ENCODE measurements at places on chromosomes 1 and 21.

DNA sequence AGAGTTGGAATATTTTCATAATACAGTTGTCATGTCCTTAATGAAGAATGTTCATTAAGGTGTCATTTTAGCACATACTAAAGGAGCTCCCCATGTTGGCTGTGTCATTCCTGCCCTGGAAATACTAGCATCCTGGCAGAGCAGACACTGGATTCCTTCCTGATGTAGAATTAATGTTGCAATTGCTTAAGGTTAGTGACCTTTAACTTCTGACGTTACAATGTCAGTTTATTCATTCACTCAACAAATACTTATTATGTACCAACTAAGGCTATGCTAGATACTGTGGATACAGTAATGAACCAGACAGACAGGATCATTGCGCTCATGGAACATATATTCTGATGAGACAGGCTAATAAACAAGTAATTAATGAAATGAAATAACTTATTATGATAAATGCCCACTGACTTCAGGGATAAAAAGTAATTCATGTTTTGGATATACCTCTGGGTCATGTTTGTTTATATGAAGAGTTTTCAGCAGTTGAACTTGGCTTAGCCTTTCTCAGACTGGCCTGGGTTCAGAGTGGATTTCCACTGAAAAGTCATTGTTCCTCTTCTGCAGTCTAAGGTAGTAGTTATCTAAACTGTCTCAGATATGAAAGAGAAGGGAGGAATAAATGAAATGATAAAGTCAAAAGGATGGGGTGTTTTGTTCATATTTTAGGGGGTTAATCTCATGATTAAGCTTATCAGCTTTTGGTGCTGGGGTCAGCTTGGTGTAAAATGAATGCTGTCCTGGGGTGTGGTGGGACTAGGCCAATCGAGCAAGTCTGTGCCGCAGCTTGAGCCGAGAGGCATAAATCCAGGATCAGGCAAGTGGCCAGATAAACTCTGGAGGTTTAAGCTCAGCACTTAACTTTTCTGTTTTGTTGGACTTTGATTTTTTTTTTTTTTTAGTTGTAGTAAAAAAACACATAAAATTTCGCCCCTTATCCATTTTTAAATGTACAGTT is 43.3 kb upstream of the KCNQ4 start:
- DNase-seq: no peak

GRCh38 chr21:27734146-27734545 is 767.3 kb upstream of the ADAMTS5 start:
- no peak for DNase-seq

DNA sequence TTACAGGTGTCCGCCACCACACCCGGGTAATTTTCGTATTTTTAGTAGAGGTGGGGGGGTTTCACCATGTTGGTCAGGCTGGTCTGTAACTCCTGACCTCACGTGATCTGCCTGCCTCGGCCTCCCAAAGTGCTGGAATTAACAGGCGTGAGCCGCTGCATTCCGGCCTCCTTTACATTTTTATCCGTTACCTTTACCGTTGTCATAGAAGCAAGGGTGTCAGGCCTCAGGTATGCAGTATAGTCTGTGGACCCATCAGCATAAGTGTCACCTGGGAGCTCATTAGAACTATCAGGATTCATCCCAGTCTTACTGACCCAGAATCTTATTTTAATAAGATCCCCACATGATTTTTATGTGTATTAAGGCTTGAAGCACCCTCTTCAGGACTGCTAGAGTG is 5.4 kb downstream of the CDC42 start:
- no peak for DNase-seq

DNA sequence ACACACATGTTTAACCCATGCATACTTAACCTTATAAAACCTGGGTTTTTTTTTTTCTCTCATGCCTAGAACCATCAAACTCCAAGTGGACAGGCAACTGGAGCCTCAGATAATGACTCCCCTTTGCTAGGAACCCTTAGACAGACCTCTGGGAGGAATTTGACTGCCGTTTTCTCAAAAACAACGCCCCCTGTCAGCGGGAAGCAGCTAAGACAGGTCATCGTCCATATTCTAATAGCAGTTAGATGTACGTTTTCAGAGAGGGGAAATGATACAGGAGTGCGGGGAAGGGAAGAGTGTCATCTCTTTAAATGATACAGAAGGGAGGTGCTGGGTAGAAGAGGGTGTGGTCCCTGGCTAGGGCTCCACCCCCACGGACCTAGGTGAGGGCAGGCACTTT is 34.7 kb downstream of the LRRC3 start:
- no peak for DNase-seq

DNA sequence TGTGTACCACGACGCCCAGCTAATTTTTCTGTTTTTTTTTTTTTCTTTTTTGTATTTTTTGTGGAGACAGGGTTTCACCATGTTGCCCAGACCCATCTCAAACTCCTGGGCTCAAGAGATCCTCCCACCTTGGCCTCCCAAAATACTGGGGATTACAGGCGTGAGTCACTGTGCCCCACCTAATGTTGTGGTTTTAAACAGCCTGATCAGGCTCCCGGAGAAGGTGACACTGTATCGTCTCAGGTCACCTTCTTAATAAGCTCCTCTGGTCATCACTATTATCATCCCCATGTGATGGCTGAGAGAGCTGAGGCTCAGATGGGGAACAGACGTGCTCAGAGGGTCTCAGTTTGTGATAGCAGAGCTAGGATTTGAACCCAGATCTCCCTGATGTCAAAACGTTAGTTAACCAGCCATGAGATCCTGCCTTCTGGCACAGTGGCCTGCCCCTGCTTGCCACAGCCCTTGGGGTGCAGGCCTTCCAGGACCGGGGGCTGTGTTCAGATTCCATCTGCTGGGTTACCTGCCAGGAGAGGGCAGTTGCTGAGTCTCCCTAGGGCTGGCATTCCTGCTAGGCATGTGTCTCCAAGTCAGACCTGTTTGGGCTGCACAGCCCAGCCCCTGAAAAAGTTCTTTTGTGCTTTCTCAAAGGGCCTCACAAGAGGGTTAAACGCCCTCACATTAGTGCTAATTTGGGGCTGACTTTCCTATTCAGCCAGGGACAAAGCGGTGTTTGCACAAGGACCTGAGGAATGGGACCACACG is 32.7 kb upstream of the GRHL3 start:
- DNase-seq: no peak

- DNase-seq: no peak
Observed at GRCh38 chr1:185156288-185156853, 382 bp downstream of the TRMT1L start.

- DNase-seq: no peak
Observed at GRCh38 chr1:244757091-244757939, 78.1 kb upstream of the COX20 start.

DNA sequence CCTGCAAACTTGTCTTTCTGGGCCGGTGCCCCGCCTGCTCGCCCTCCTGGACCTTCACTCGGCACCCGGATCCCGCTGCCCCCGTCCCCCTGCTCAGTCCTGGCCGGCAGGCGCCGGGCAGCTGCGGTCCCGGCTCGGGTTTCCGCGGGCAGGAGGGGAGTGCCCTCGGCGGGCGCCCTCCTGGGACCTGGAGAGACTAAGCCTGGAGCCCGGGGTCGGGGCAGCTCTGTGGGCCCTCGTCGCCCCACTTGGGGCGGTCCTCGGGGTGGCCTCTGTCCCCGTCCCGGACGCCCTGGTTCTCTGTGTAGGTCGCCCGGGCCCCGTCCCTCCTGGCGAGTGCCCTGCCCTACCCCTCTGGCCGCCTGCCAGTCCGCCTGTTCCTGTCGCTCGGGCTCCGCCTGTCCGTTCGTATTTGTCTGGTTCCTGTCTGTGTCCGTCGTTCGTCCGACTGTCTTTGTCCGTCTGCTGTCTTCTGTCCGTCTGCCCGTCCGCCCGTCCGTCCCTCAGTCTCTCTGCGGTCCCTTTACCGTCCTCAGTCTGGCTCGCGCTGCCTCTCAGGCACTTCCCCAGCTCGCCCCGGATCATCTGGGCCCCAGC is 490 bp downstream of the SERINC2 start:
- DNase-seq: no peak

GRCh38 chr1:106548726-106549125 is 507.7 kb upstream of the PRMT6 start:
- no peak for DNase-seq

DNA sequence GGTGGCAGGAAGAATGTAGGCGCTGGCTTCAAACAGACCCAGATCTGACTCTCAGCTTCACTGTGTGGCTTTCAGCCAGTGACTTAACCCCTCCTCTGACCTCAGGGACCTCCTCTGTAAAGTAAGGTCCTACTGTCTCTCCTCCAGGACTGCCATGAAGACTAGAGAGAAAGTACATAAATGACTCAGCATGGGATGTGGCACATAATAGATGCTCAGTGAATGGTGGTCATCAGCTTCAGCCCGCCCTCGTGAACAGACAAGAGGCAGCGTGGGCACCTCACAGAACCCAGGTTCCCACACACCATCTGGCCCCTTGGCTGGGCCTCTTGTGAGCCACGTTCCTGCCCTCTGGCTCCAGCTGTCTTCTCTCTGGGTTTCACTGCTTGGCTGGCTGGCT is 126.0 kb downstream of the SYF2 start:
- DNase-seq: no peak

- no peak for DNase-seq
Observed at GRCh38 chr1:3902571-3903091, 2.6 kb upstream of the C1orf174 start.

- no peak for DNase-seq
Observed at GRCh38 chr1:73593804-73594203, 604.2 kb downstream of the LRRIQ3 start.

- DNase-seq: no peak
Observed at GRCh38 chr1:49416758-49417157, 607.0 kb downstream of the AGBL4 start.

GRCh38 chr1:115452600-115453329 is 114.7 kb upstream of the NGF start:
- DNase-seq: no peak

GRCh38 chr21:31403596-31404333 is 59.7 kb upstream of the TIAM1 start:
- no peak for DNase-seq

DNA sequence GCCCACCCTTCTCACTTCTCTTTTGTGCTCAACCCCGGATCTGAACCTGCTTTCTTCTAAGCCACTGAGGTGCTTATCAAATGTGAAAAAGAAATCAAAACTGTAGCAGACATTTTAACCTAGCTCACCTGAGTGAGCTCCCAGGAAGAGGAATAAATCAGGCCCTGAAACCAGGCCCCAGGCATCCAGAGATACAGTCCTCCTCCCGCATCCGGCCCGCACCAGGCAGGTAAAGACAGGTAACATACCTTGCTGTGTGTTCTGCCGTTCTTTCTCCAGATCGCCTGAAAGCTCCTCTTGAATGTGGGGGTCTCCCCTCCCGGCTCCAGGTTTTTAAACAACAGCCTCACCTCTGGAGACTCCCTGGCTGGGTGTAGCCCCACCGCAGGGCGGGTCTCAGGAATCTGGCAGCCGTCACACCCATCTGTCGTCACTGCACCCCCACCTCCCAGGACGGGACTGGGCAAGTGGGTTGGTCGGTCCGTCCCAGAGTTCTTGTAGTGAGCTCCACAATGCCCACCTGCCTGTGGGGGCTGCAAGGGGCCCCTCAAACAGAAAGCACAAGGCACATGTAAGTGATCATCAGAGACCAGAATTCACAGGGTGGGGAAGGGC is at the start of gene LAMB3:
Gene LAMB3 (minus strand): TSS at position 305 of the 615 bp plus-strand sequence. CDS start 1,481 bp downstream, outside the sequence.
- no peak for DNase-seq

DNA sequence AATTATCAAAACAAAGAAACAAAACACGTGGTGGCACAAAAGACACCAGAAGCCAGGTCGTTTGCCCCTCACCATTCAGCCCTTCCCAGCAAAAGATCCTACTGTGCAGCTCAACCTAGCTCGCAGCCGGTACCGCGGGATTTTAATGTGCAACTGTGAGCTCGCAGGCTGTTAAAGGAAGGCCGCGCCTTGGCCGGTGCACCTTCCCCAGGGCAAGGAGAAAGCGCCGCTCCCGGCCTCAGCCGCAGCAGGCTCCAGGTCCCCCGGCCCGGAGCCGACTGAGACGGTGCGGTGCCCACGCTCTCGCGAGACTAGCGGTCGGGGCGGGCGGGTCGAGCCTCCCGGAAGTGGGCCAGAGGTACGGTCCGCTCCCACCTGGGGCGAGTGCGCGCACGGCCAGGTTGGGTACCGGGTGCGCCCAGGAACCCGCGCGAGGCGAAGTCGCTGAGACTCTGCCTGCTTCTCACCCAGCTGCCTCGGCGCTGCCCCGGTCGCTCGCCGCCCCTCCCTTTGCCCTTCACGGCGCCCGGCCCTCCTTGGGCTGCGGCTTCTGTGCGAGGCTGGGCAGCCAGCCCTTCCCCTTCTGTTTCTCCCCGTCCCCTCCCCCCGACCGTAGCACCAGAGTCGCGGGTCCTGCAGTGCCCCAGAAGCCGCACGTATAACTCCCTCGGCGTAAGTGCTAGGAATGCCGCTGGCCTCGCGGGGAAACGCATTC is at the start of gene AGL:
Gene AGL (plus strand): TSS at position 618 of the 715 bp plus-strand sequence. CDS start 682 bp downstream, outside the sequence.
- no peak for DNase-seq

GRCh38 chr1:168146160-168146539 is 9.4 kb upstream of the GPR161 start:
- no peak for DNase-seq

- DNase-seq: no peak
Observed at GRCh38 chr1:15020943-15021745, 132.4 kb upstream of the TMEM51 start.

DNA sequence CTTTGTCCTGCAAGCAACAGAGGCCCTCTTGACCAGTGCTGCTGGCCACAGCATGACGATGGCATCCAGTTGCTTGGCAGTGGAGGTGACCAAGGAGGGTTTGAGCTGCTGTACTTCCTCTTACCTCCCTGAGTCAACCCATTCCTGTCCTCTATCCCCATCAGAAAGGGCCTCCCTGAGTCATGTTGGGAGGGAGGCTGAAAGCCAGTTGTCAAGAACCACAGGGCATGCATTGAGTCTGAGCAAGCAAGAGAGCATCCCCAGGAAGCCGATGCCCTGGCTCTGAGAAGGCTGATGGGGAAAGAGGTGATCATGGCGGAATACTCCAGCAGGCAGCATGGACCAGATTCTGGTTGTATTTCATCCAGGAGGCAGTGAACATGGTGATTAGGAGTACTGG is 69.6 kb downstream of the LACTBL1 start:
- DNase-seq: no peak

GRCh38 chr1:43747736-43748135 is 40.4 kb downstream of the ST3GAL3 start:
- no peak for DNase-seq

- no peak for DNase-seq
Observed at GRCh38 chr1:6041432-6042062, 4.1 kb upstream of the KCNAB2 start.

- DNase-seq: no peak
Observed at GRCh38 chr1:110749960-110750359, 75.2 kb upstream of the KCNA3 start.

DNA sequence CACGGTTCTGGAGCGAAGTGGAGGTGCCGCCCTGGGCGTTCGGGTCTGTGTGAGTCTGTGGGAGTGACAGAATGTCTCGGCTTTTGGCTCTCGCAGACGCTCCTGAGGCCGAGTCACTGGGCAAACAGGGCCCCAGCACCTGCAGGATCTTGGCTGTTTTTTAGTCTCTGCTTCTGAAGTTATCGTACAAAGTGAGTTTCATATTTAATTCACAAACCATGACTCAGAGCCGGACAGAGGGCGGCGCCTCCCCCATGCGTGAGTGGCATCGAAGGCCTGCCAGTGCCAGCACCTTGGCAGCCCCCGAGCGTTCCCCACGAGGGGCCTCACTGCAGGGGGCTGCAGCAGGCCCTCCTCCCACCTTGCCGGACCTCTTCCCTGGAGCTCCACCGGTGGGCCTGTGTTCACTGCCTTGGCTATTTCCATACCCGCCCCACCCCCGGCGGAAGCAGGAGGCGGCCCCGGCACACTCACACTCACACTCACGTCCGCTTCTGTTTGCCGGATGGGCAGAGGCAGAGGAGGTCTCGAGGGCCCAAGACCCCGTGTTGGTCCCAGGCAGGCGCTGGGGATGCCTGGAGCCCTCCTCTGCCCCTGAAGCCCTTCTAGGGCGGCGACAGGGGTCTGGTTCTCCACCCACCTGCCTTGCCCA is 56.3 kb downstream of the MORN1 start:
- DNase-seq: no peak

- no peak for DNase-seq
Observed at GRCh38 chr1:225917536-225917935, 6.5 kb downstream of the PYCR2 start.

All from cortex of kidney (tissue), 1 donor.